ENCODE measurements at places on chromosomes 3 and 15.

DNA sequence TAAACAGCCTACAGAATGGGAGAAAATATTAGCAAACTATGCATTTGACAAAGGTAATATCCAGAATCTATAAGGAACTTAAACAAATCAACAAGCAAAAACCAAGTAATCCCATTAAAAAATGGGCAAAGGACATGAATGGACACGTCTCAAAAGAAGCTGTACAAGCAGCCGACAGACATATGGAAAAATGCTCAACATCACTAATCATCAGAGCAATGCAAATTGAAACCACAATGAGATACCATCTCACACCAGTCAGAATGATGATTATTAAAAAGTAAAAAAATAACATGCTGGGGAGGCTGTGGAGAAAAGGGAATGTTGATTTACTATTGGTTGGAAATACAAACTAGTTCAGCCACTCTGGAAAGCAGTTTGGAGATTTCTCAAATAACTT is 30.7 kb upstream of the PPM1L start:
- no peak for DNase-seq

- no peak for DNase-seq
Observed at GRCh38 chr3:61853912-61854311, 292.5 kb downstream of the PTPRG start.

DNA sequence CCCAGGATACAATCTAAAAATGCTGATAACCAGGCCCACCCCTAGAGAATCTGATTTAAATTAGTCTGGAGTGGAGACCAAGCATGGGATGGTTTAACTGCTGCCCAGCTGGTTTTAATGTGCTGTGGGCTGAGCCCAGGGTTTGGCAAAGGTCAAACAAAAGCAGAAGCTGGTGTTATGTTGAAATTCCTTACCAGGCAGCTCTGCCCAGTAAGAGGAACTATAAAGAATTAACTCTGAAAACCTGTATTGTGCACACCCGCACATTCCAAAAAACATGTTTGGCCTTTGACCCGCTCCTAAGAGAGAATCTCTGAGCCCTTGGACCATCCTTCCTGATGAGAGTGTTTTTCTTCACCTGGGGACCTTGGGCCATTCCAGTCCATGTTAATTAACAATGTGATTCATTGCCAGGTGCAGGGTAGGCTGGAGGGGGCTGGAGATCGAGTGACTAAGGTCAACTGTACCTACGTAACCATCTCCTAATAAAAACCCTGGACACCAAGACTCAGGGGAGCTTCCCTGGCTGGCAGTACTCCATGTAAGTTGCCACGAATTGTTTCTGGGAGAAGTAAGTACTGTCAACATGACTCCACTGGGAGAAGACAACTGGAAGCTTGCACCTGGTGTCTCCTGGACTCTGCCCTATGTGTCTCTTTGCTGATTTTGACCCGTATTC is 10.9 kb downstream of the CCDC13 start:
- no peak for DNase-seq

GRCh38 chr15:94177112-94177511 is 54.2 kb upstream of the MCTP2 start:
- no peak for DNase-seq

DNA sequence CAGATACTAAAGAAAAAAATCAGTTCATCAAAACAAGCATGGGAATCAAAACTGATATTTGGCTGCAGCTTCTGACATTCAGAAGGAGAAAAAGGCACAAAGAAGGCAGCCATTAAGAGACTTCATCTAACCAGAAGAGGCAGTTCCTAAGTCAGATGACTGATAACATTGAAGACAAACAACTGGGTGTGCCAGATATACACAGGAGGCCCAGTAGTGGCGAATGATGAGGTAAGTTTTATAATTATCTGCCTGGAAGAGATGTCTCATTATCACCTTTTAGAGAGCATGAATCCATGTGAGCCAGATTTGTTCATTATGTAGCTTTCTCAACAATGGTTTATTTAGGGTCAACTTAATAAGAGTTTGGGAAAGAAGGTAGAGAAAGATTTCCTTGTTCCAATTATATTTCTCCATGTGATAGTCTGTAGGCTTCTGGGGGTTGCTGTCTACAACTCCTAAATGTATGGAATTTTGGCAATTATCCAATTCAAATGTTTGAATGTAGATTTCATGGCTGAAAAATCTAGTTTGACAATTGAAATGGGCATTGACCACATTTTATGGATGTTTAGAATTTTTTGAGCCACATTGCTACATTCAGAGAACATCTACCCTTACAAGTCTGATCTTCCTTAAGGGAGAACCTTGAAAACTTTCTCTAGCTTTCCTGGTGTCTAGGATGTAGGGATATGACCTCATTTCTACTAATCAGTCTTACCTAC is 50.4 kb upstream of the RASGRF1 start:
- no peak for DNase-seq

GRCh38 chr3:171149526-171150116 is 123.1 kb upstream of the SLC2A2 start:
- no peak for DNase-seq

DNA sequence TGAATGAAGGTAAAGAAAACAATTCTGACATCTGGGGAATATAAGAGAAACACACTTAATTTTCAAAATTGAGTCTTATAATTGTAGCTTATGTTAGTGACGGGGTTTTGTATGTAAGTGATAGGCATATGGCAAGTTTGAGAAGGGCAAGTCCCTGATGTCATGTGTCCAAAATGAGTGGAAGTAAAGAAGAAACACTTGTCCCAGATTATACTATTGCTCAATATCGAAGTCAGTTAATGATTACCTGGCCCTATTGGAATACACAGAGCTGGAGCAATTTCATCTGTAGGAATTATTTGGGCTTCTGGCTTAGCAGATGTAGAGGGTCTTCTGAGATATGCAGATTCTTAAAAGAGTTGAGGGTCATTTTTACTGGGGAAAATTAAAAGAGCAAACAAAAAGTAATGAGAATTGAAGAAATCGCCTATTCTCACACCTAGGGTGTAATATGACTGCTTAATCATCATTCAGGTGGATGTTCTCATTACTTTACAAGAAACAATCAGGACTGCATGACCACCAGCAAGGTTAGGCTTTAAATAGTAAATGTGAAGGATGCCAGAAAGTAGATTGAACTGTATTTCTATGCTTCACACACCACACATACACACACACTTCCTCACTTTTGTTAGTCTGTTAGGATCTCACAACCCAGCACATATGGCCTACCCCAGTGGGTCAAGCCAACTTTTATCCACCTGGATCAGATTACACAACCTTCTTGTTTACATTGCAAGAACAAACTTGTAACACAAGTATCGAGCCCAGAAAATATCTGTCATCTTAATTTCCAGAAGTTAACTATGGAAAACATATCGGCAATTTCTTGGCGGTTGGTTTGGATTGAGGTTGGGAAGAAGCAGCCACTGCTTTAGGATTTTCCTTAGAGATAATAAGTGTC is 183.3 kb upstream of the LRRC3B start:
- DNase-seq: no peak

DNA sequence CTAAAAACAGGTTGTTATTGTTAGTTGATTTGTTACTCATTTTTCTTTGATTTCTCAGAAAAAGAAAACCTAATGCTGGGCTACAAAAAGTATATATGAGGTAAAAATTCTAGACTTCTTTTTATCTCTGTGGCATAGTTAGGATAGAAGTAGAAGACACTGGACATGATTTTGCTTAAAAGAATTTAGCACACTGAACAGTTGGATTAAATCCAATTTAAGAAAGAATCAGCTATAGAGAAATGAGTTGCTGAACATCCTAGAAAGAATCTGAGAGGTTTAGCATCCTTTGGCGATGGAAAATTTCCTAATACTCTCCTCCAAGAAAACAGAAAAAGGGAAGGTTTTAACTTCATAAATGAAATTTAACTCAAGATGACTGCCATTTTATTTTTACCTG is 259.7 kb downstream of the TBL1XR1 start:
- DNase-seq: no peak

DNA sequence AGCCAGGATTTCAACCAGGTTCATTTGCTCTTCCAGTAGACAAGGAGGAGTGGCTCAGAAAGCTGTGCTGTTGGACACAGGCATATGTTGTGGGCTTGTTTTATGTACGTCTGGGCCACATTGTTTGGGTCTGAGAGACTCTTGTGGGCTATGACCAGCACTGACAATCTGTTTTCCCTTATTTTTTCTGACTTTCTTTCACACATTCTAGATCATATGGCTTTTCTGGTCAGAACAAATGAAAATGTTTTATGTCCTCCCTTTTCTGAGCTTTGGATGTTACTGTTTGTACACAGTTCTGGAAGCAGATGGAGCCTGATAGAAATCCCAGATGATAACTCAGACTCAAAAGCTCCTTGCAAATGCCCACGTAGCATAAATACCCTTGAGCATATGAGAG is 85.8 kb upstream of the RGMA start:
- DNase-seq: no peak

Data from T1000 (cell line).